ENCODE measurements at places on chromosomes 2 and 18.

DNA sequence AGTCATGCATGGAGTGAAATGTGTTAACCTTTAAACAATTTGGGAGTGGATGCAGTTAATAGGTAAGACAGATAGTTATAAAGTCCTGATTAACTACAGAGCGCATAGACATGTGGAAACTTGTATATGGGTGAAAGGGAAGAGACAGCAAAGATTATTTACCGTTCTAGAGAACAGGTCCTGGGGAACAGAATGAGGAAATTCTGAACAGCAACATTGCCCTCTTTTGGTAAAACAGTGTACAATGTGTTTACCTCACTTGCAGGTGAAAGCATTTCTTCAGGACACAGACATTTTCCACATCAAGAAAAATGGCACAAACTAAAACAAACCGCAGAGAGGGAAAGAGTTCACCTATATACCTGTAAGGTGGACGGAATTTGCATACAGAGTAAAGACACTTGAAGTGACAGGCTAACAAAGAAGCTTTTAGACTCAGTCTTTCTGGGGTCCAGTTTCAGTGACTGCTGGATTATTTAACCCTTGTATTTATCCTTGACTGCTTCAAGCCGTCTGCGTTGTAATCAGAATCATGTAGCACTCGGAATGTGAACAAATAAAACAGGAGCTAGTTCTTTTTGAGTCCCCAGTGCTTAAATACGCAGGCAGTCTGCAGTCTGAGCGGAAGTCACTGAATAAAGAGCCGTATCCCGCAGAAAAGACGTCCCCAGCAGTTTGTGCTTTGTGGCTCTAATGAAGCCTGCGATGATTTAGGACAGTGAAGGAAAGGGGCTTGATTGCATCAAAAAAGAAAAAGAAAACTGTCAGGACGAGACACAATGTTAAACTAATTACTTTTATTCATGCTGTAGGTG lies 364.8 kb upstream of the GALNT5 start:
- no peak for DNase-seq

GRCh38 chr2:132581991-132582738 lies 87.8 kb downstream of the LYPD1 start:
- DNase-seq: no peak

DNA sequence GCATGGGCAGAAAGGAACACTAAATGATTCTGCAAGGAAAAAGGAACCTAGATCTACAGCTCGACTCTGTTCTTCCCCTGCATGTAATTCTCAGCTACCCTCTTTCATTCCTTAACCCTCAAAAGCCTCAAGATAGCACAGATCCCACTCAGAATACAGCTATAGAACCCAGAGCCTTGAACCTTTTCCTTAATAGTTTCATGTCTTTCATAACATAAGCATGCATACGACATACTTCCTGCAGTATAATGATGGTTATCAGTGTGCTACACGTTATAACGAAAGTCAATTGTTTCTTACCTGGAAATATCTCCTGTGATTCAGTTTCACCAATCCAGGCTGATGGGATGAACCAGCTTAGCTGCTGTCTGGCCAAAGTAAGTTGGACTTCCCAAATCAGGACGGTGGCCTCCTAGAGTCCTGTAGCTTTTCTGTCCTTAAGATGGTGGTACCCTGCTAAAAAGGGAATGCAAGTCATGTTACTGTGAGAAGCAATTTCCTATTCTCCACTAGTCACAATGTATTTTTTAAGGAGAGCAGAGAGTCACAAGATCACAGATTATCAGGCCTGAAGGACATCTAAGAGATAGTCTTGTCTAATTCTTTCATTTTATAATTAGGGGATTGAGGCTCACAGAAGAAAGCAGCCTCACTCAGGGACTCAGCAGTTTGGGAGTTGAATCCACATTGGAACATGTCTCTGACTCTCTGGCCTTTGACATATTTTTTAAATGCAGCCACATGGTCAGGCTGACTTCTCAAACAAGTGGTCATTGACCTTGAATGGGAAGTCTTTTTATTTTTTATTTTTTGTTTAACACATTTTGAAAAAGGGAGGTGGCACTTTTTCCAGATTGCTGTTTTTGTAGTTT lies 41.8 kb downstream of the CYRIA start:
- DNase-seq: no peak

DNA sequence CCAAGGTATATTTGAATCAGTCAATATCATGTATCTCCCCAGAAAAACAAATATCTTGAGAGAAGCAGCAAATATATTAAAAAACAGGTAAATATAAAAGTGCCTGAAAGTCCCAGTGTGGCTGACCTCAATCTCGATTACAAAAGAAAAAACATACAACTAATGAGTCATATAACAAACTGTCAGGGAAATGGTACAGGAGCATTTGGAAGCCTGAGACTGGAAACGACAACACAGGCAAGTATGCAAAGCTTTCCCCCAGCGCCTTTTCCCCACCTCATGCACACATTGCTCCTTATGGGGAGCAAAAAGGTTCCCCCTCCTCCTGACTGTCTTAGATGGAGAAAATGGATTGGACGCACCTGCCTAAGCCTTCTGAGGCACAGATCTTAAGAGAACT lies 230.7 kb downstream of the TMX3 start:
- no peak for DNase-seq

DNA sequence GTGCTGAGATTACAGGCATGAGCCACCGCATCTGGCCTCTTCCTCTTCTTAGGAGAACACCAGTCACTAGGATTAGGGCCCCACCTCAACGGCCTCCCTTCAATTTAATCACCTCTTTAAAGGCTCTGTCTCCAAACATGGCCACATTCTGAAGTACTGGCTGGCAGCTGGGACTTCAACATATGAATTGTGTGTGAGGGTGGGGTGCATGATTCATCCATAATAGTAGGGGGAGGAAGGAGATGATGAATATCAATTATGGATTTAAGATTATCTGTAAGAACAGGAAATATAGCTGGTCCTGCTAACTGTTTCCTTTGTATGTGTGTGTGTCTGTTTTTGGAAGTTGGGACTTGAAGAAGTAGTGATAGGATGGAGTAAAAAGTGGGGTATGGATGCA lies 14.7 kb upstream of the EPG5 start:
- DNase-seq: no peak

DNA sequence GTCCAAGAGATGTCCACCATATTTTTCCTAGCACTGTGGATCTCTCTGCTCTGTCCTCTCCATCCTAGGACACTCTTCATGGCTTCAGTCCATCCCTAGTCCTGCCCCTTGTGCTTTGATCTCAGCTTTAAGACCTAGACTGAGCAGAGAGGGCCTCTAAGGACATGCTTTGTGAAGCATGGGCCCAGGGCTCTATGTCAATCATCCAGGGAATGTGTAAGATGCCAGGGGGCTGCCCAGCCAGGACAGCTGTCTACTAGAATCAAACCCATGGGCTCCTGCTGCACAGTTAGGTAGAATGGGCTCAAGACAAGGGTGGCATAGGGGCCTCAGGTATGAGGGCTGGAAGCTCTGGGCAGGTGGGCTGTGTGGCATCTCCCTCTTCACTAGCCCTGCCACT lies 24.9 kb downstream of the TET3 start:
- DNase-seq: no peak

- no peak for DNase-seq
These were observed 186.4 kb downstream of the ANAPC1 start for GRCh38 chr2:111697560-111697959.

- no peak for DNase-seq
These were observed 7.4 kb upstream of the MOB1A start for GRCh38 chr2:74186038-74186437.

GRCh38 chr2:234661849-234662248 lies 165.0 kb upstream of the ARL4C start:
- DNase-seq: no peak

DNA sequence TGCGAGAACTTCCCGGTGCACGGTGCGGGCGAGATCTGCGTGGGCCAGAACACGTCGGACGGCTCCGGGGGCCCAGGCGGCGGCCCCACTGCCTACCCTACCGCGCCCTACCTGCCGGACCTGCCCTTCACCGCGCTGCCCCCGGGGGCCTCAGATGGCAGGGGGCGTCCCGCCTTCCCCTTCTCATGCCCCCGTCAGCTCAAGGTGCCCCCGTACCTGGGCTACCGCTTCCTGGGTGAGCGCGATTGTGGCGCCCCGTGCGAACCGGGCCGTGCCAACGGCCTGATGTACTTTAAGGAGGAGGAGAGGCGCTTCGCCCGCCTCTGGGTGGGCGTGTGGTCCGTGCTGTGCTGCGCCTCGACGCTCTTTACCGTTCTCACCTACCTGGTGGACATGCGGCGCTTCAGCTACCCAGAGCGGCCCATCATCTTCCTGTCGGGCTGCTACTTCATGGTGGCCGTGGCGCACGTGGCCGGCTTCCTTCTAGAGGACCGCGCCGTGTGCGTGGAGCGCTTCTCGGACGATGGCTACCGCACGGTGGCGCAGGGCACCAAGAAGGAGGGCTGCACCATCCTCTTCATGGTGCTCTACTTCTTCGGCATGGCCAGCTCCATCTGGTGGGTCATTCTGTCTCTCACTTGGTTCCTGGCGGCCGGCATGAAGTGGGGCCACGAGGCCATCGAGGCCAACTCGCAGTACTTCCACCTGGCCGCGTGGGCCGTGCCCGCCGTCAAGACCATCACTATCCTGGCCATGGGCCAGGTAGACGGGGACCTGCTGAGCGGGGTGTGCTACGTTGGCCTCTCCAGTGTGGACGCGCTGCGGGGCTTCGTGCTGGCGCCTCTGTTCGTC lies 1.7 kb downstream of the FZD7 start:
- DNase-seq: no peak

DNA sequence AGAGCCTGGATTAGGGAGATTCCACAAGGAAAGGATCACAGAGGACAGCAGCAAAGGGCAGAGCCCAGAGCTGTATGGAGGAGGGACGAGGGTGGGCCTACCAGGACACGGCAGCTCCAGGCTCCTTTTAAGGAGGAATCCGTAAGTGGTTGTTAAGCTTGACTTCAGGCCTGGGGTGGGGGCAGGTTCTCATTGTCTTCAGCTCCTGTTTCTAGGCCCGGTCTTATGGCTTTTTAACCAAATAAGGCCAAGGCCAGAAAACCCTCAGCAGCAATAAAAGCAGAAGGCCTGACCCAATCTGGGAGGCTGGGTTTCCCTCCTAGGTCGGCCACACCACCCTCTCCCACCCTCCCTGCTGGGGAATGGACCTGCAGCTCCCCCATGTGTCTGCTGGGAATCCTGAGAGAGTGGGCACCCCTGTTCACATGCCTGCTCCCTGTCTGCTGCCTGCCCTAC lies 111.2 kb downstream of the PLB1 start:
- DNase-seq: no peak

GRCh38 chr18:50659091-50660003 lies 99.5 kb downstream of the MAPK4 start:
- no peak for DNase-seq

DNA sequence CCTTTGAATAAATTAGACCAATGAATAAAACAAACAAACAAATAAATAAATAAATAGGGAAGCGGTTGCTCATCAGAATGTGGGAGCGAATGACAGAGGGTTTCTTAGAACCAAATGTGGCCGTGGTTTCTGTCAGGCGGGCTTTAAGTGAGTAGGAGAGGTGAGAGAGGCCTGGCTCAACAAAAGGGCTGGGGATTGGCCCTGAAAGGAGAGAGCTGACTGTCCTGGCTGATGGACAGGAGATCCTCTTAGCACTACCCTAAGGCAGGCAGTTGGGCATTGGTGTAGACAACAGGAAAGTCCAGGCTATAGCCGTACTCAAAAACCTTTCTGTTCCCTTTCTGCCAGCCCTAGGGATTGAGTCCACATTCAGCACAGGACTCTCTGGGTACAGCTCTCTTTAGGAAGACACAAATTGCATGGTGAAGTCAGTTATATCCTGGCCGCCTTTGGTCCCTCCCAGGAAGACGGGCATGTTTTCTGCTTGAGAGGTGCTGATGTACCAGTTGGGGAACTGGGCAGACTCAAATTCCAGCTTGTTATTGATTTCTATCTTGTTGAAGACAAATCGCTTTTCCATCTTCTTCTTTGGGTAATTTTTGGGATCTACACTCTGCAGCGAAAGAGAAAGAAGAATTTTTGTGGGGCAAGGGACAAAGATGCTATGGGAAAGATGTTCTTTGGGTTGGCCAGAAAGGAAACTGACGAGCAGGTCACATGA lies 6.5 kb downstream of the IL1B start:
- no peak for DNase-seq
